ENCODE measurements at places on chromosomes 5 and 9. TPM values are rescaled to one million over a fixed set of nuclear protein-coding genes. Genes with fewer than 3 reads are reported as not detected.

The DROSHA gene
- total RNA-seq: 68.2 TPM

The BNC2 gene
- 30.8 TPM for total RNA-seq

The PPP2R2B gene
- total RNA-seq: 2.2 TPM

The FAM169A gene
- total RNA-seq: 4.6 TPM

The FAM153A gene
- 0.20 TPM for total RNA-seq

The PCDHGB3 gene
- 4.3 TPM for total RNA-seq

The PCDHGA9 gene
- 4.2 TPM for total RNA-seq

The SPINK7 gene
- 0.59 TPM for total RNA-seq
